ENCODE measurements at places on chromosomes 13 and 19. TPM values are rescaled to one million over a fixed set of nuclear protein-coding genes. Genes with fewer than 3 reads are reported as not detected.
A peak's percentile ranks its signal among the peaks of the same experiment; 100 is the strongest.

DNA sequence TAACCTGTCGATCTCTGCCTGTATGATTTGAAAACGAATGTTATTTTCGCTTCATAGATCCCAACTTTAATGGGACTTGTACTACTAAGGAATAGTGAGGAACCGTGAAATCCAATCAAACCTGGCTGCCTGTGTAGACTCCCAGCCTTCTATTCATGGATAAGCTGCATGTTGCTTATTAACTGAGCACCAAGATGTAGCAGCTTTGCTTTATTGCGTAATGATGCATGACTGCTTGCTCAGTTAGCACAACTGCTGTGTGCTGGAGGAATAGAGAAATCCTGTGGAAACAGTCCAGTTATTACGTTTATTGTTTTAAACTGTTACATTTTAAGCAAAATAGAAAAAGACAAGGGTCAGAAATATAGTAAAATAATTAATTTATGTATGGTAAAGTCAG, 108.2 kb downstream of the SHISA2 start:
- no peak for DNase-seq

- no peak for DNase-seq
These were observed 1.3 kb upstream of the PPAN start for GRCh38 chr19:10104665-10105508.

- no peak for DNase-seq
These were observed 475 bp downstream of the MRPL57 start for GRCh38 chr13:21176982-21177284.

DNA sequence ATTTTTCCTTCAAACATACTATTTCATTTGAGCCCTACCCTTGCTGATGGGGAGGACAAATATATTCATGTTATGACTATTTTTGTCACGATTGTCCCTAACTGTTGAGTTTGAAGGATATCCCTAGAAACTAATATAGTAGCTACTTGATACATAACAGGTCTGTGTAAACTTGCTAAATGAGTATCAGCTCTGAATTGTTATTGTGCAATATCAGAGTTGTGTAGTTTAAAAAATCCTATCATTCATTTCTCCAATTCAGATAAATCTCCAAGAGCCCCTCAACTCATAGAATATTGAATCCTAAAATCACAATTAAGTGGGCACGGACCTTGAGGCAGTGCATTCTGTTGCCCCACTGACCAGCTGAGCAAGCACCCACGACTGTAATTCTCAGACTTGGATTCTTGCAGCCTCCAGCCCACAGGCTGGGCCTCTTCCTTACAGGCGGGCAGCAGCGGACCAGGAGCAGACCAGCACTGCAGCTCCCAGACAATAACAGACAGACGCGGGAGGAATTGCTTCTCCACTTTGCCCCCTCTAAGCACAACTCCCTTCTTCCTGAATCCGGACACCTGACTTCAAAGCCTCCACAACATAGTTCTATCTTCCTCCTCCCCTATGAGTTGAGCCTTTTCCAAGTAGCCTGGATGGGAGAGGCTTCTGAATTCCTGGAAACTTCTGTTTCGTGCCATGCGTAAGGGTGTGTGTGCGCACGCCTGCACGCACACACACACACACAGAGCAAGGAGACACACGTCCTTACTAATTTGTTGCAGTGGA, 337.6 kb upstream of the ARGLU1 start:
- no peak for DNase-seq

DNA sequence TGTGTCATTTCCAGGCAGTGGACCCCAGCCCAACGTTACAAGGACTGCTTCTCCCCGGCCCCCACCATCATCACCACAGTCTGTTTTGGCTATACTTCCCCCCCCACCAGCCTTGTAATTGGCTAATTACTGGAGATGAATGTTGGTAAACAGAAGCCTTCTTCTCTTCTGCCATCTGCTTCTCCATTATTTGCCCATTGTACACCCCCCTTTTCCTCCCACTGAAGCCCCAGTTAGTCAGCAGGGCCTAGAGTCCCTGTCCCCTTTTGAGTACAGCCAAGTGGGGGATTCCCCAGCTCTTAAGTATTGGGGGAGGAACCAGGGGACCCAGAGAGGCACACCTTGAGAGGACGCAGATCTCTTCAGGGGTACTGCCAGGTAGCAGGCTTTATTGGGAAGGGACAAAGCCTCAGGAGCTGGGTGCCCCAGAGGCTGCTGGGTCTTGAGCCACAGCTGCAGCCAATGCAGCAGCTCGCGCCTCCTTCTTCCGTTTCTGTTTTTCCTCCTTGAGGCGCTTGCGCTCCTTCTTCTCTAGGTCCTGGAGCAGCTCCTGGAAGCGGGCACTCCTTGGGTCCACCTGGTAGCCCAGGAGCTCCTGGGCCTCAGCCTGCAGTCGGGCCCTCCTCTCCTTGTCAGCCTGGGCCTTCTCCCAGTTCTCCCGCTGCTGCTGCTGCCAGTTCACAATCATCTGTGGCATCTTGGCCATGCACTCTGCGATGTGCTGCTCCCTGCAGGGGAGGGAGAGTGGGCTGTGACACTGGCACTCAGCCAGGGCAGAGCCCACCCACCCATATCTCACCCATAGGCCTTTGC, 3.0 kb downstream of the GADD45GIP1 start:
- DNase-seq, result no peak

GRCh38 chr13:41463838-41464602, 6.7 kb downstream of the RGCC start:
- DNase-seq, result no peak

GRCh38 chr13:21686751-21687391, 16.0 kb downstream of the FGF9 start:
- no peak for DNase-seq

DNA sequence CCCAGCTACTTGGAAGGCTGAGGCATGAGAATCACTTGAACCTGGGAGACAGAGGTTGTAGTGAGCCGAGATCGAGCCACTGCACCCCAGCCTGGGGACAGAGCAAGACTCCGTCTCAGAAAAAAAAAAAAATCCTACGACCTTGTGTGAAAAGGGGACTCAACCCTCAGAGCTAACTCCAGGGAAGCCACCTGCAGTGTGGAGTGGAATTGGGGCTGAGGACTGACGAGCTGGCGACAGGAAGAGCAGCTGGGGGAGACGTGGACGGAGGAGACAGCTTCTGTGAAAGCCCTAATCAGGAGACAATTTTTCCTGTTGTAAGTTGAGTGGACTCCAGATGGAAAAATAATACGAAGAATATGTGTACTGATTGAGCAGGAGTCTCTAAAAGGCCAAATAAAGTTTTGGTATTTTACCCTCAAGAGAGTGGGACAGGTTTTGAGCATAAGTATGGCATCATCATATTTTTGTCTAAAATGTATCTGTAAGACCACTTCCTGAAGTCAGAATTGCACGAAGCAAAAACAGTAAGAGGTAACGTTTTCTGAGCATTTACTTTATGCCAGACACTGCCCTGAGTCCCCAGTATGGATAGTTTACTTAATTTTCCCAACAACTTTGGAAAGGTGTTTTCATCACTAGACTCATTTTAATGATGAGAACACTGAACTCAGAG, 12.0 kb upstream of the LAIR1 start:
- no peak for DNase-seq

- DNase-seq, result no peak
These were observed 9.7 kb upstream of the GPR18 start for GRCh38 chr13:99267927-99268326.

- DNase-seq, result peak; percentile 81
These were observed 182.0 kb upstream of the SERP2 start for GRCh38 chr13:44191504-44192171.

GRCh38 chr13:78339927-78340326, 263.4 kb downstream of the POU4F1 start:
- no peak for DNase-seq

DNA sequence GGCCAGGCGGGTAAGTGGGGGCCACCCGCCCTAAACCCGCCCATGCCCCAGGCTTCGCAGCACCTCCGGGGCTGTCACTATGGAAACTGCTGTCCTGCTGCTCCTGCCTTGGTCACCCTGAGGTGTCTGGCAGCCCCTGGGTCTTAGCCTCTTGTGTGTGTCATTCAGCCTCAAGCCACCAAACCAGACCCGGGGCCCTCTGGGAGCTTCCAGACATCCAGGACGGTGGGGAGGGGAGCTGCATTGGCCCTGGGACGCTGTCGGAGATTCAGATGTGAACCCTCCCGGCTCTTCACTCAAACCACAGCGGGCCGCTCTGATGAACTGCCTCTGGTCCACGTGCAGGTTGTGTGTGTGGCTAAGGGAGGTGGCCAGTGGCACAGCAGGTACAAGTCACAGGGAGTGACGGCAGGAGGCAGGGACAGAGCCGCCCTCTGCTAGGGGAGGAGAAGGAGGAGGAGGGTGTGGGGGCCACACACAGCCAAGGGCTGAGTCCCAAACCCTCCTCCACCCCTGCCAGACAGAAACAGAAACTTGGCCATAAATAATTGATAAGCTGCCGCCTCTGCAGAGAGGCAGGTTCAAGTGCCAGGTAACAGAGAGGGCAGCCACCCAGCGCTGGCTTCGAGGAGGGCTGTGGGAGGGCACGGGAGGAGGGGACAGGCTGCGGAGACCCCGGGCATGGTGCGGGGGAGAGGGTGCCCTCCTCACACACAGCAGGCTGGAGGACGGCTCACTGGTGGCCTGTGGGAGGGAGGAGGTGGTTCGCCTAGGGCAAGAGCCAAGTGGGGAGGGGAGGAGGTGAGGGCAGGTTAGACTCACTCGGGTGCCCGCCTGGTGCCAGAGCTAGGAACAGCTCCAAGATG, 8.0 kb downstream of the NANOS3 start:
- DNase-seq, result no peak

DNA sequence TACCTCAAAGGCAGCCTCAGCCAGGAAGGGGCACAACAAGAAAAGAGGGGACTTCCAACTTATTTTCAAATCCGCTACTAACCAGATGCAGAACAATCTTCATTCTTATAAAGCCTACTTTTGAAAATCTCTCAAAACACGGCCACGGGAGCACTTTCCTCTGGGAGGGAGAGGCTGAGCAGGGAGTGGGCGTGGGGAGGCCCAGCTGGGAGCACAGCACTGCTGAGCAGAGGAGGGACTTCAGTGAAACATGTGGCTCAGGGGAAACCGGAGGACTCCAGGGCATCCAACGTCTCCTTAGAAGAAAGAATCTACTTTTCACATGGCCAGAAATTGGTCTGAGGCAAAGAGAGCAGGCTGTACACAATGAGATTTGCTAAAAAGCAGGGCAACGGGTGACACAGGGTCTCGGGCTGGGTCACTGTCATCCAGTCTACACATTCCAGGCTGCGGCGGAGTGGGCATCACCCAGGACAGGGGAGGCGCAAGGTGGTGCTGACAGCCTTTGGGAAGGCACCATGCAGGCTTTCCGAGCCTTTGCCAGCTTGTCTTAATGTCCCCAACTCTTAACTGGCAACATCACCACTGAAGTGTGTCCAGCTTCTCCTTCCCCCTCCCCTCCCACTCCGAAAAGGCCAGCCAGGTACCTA, 117.1 kb downstream of the STK24 start:
- DNase-seq, result no peak

- no peak for DNase-seq
These were observed 28.1 kb upstream of the ZNF527 start for GRCh38 chr19:37342753-37343152.

DNA sequence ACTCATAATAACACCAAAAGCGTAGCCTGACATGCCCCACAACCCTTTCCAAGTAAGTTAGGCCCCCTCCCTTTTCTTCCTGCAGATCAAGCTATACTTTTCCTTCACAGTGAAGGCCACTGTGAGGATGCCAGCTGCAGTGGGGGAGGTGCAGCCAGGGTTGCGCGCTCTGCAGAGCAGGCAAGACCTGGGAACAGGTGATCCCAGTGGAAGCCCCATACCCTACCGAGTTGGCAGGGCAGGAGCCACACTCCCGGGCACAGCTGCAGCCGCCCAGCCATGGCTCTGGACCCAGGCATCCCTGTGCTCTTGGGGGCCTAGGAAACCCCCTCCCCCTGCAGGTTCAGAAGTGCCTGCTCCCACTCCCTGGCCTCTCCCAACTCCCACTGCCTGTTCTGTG, 18.7 kb downstream of the MTMR6 start:
- DNase-seq, result no peak

GRCh38 chr13:94878602-94879165, 166.3 kb upstream of the SOX21 start:
- no peak for DNase-seq

DNA sequence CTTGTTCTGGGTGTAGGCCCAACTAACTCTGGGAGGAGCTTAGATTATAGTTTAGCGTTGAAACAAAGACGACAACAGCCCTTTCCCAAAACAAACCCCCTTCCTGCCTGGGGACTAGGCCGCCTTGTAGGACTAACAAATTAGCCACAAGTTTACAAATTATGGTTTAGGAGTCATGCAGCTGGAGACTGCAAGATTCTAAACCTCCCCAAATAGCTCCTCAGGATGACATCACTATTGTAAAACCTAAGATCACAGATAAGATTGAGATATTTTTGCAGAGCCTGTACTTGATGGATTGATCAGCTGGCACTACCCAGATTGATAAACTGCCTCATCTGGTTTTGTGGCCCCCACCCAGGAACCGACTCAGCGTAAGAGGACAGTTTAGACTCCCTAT, 2.3 kb upstream of the SLC25A15 start:
- DNase-seq, result no peak

DNA sequence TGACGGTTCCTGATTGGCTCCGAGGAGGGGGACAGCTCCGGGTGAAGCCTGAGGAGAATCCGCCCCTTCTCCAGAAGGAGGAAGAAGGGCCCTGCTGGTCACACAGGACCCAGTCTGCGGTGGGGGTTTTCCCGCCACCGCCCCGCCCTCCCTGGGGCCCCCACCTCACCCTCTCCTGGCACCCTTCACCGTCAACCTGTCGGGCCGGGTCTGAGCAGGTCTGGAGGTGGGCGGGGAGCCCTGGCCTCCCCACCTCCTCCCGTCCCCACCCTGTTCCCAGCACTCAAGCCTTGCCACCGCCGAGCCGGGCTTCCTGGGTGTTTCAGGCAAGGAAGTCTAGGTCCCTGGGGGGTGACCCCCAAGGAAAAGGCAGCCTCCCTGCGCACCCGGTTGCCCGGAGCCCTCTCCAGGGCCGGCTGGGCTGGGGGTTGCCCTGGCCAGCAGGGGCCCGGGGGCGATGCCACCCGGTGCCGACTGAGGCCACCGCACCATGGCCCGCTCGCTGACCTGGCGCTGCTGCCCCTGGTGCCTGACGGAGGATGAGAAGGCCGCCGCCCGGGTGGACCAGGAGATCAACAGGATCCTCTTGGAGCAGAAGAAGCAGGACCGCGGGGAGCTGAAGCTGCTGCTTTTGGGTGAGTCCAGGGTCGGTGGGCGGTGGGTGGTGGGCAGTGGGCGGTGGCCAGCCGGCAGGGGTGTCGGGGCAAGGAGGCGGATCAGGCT, at the start of gene GNA15:
Gene GNA15 (plus strand): TSS at position 73 of the 723 bp plus-strand sequence. CDS start 418 bp downstream, at position 491.
- no peak for DNase-seq

- peak; percentile 45 for DNase-seq
These were observed 66.1 kb upstream of the FRY start for GRCh38 chr13:31965361-31966066.

- DNase-seq, result peak; percentile 58
These were observed 491.2 kb downstream of the COG6 start for GRCh38 chr13:40146611-40147117.

GRCh38 chr13:48976576-48977285, 1.0 kb downstream of the FNDC3A start:
- no peak for DNase-seq

WDR62 gene
- total RNA-seq, result 8.0 TPM

CEACAM21 gene
- 3.2 TPM for total RNA-seq

ZNF823 gene
- 11.7 TPM for total RNA-seq

BCL2L12 gene
- 9.2 TPM for total RNA-seq

ADGRE1 gene
- total RNA-seq, result not detected

FAM216B gene
- not detected for total RNA-seq

GRIN2D gene
- 0.79 TPM for total RNA-seq

Data from dermis blood vessel endothelial cell (primary cell).